ENCODE measurements at places on chromosomes 2 and 18.

- peak; percentile 12 for DNase-seq
These were observed 496.9 kb upstream of the HNMT start for GRCh38 chr2:137467246-137467862.

DNA sequence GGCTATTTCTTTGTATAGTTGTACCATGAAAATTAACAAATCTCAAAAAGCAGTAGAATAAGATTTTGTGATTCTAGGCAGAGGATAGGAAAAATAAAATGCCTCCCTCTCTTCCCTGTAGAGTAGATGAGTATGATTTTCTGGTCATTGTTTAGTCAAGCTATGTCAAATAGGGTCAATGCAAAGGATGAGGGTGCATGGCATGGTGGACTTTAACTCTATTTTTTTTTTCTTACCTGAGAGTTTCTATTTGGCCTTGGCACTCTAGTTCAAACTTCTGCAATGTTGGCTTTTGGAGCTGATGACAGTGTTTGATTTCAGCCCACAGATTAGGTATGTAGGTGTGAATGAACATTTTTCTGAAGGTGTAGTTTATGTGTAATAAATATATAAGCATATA lies 224.5 kb downstream of the TRIB2 start:
- no peak for DNase-seq

GRCh38 chr2:232354069-232354468 lies 24.5 kb upstream of the ALPP start:
- no peak for DNase-seq

GRCh38 chr2:20900052-20900636 lies 77.2 kb upstream of the LDAH start:
- no peak for DNase-seq

DNA sequence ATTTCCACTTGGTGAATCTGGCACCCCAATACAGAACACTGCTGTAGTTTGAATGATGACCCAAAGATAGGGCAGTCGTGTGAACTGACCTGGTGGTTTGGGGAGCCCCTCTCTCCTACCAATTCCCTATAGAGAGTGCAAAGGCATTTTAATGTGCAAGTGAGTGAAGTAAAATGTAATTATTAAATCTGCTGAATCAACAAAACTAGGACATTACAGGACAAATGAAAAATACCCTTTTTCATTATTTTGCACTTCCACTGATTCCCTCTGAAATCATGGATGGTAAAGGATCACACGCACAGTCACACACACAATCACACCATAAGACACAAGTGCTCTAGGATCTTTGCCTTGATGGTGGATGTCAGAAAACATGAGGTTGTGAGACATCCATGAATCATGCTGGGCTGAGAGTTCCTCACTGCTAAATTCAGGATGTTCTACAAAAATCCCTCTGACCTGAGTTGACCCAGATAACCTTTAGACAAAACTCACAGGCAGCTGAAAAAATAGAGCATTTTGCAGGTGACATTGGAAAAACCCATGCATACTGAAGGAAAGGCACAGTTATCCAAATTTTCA lies 197.4 kb downstream of the FBXO15 start:
- no peak for DNase-seq

GRCh38 chr2:28401411-28401810 lies 8.8 kb downstream of the FOSL2 start:
- DNase-seq: no peak

GRCh38 chr2:74587664-74588277 lies 33.3 kb downstream of the DOK1 start:
- DNase-seq: peak; percentile 69

- no peak for DNase-seq
These were observed 24.5 kb downstream of the ABI2 start for GRCh38 chr2:203352604-203353255.

GRCh38 chr2:10867692-10868420 lies 43.9 kb upstream of the KCNF1 start:
- DNase-seq: no peak
